CD8-positive, alpha-beta memory T cell (primary cell): ENCODE measurements at places on chromosomes 13 and 19. TPM values are rescaled to one million over a fixed set of nuclear protein-coding genes. Genes with fewer than 3 reads are reported as not detected.

The PGLYRP1 gene
- not detected for total RNA-seq

The CDC42EP5 gene
- total RNA-seq, result 0.44 TPM

The GRIK5 gene
- 0.39 TPM for total RNA-seq

The SBSN gene
- total RNA-seq, result not detected

The RUBCNL gene
- total RNA-seq, result not detected

The FCAR gene
- total RNA-seq, result not detected

The ZNF221 gene
- 1.8 TPM for total RNA-seq

The IGFLR1 gene
- total RNA-seq, result 108 TPM

The AKAP8L gene
- total RNA-seq, result 74.9 TPM

The PLEKHA4 gene
- 4.1 TPM for total RNA-seq

The FBXO27 gene
- 0.37 TPM for total RNA-seq

The ZNF665 gene
- 5.0 TPM for total RNA-seq

The TRAPPC2B gene
- 7.7 TPM for total RNA-seq

The EHD2 gene
- total RNA-seq, result not detected

The USHBP1 gene
- 0.27 TPM for total RNA-seq

DNA sequence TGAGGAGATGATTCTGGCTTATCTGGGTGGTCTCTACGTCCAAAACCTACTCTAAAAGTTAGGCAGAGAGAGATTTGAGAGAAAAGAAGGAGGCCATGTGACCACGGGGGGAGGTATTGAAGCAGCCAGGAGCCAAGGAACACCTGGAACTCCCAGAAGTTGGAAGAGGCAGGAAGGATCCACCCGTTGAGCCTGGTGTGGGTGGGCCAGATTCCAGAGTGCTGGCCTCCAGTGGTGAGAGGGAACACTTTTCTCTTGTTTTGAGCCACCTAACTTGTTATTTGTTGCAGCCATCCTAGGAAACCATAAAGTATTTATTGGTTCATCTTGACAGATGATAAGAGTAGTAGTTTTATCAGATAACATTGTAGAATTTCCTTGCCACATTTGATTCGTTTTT is 396.9 kb downstream of the MYO16 start:
- no peaks in the 10 kb centered on the region for H3K27me3 ChIP-seq
- H3K36me3 ChIP-seq, result no peaks in the 10 kb centered on the region
- H3K27ac ChIP-seq, result no peak overlapping the region
- no peak overlapping the region for H3K4me3 ChIP-seq
- no peaks in the 10 kb centered on the region for H3K4me1 ChIP-seq

GRCh38 chr19:10701955-10702525 is 801 bp downstream of the QTRT1 start:
- peak overlapping the region; percentile 93 for H3K4me3 ChIP-seq
- H3K27ac ChIP-seq, result peak overlapping the region; percentile 51
- peaks cover 10% of the 10 kb centered on the region for H3K4me1 ChIP-seq

DNA sequence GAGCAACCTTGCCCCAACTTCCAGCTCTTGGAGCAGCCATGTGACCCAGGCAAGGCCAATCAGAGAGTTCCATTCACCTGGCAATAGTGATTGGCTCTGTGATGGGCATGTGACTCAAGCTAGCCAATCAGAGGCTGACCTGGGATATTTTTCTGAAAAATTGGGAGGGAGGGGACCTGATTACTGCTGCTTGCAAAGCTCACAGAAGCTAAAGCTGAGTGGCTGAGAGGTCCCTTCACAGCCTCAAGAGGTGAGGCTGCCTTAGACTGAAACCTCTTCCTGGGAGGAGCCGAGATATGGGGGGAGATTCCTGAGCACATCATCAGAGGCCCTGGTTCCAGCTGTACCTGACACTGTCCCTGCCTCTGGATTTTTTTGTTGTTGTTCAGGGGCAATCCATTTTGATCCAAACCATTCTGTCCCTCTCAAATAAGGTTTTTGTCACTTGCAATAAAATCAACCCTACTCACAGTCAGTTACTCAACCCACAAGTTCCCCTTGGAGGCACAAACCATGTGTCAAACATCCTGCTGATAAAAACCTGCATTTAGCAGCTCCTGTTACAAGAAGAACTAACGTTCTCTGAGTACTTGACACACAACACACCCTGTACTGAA is 4.8 kb downstream of the CIB3 start:
- no peaks in the 10 kb centered on the region for H3K4me1 ChIP-seq
- no peaks in the 10 kb centered on the region for H3K36me3 ChIP-seq
- no peak overlapping the region for H3K27ac ChIP-seq
- H3K27me3 ChIP-seq, result no peaks in the 10 kb centered on the region
- H3K4me3 ChIP-seq, result no peak overlapping the region

DNA sequence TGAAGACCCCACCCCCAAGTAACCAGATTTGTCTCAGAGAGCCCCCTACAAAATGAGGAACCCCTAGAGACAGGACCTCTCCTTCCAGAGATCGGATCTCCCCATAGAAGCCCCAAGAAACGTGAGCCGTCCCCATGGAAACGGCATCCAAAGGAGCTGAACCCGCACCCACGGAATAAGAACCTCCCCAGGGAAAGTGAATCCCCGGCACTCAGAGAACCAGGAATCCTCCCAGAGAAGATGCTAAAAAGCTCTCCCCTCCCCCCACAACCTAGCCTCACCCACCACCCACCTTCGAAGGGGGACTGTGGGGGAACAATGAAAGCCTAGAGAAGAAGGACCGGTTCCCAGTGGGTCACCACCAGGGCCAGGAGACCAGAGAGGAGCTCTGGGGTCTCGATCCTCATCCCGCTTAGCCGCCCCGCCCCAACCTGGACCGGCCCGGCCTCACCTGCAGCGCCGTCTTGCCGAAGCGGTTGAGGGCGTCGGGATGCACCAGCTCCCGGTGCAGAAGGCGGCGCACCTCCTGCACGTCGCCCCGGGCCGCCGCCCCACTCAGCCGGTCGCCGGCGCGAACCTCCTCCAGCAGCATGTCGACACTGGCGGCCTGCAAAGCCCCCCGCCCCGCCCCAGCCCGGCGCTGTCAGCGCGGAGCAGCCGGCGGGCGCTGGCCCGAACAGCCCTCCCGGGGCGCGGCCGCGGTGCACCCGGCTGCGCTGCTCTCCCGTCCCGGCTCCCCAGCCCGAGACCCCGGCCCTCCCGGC is 535 bp downstream of the CDKN2D start:
- H3K4me1 ChIP-seq, result peaks cover 43% of the 10 kb centered on the region
- peak overlapping the region; percentile 65 for H3K27ac ChIP-seq
- H3K27me3 ChIP-seq, result no peaks in the 10 kb centered on the region
- peaks cover 5% of the 10 kb centered on the region for H3K36me3 ChIP-seq

- H3K27ac ChIP-seq, result peak overlapping the region; percentile 21
- no peaks in the 10 kb centered on the region for H3K36me3 ChIP-seq
- H3K4me1 ChIP-seq, result no peaks in the 10 kb centered on the region
- H3K27me3 ChIP-seq, result no peaks in the 10 kb centered on the region
- H3K4me3 ChIP-seq, result no peak overlapping the region
Measured at GRCh38 chr13:50208826-50209335, 193.6 kb downstream of the KCNRG start.

- no peaks in the 10 kb centered on the region for H3K36me3 ChIP-seq
- DNase-seq, result no peak
- H3K4me3 ChIP-seq, result no peak overlapping the region
- H3K27ac ChIP-seq, result no peak overlapping the region
Measured at GRCh38 chr13:40123962-40124632, 468.6 kb downstream of the COG6 start.

DNA sequence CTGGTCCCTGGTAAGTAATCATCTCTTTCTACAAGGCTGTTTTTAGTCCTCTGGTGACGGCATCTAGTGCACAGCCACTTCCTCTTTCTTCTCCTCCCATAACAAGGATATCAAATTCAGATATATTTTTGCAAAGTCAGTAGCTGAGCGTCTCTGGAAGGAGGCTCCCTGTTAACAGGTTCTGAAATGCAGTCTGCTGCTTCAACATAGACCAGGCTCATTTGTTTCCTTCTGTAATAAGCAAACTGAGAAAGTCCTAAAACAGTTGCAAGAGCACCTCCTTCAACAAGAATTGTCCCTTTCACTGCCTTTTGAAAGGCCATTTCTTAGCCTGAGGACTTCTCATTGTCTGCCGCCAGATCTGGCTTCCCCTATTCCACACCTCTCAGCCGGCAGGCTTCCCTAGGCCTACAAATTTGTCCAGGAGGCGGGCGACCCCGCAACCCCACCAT is 7.4 kb upstream of the ZSCAN5A start:
- H3K27me3 ChIP-seq, result no peaks in the 10 kb centered on the region
- H3K36me3 ChIP-seq, result no peaks in the 10 kb centered on the region
- H3K27ac ChIP-seq, result peak overlapping the region; percentile 64
- H3K4me3 ChIP-seq, result no peak overlapping the region
- no peaks in the 10 kb centered on the region for H3K4me1 ChIP-seq
- DNase-seq, result no peak

- no peaks in the 10 kb centered on the region for H3K27me3 ChIP-seq
- no peak for DNase-seq
- no peaks in the 10 kb centered on the region for H3K36me3 ChIP-seq
Measured at GRCh38 chr13:84086847-84087162, 204.5 kb upstream of the SLITRK1 start.

- peaks cover 24% of the 10 kb centered on the region for H3K4me1 ChIP-seq
- H3K27me3 ChIP-seq, result no peaks in the 10 kb centered on the region
- peak overlapping the region; percentile 68 for H3K27ac ChIP-seq
- DNase-seq, result no peak
- no peaks in the 10 kb centered on the region for H3K36me3 ChIP-seq
Measured at GRCh38 chr19:44846455-44847143, 502 bp downstream of the NECTIN2 start.

GRCh38 chr13:94860981-94861407 is 148.6 kb upstream of the SOX21 start:
- H3K4me3 ChIP-seq, result peak overlapping the region; percentile 37
- DNase-seq, result no peak
- H3K27ac ChIP-seq, result no peak overlapping the region
- no peaks in the 10 kb centered on the region for H3K27me3 ChIP-seq
- no peaks in the 10 kb centered on the region for H3K36me3 ChIP-seq

GRCh38 chr19:17079710-17080439 is 4.3 kb downstream of the MYO9B start:
- no peak overlapping the region for H3K27ac ChIP-seq
- H3K27me3 ChIP-seq, result no peaks in the 10 kb centered on the region
- peaks cover 37% of the 10 kb centered on the region for H3K4me1 ChIP-seq
- no peaks in the 10 kb centered on the region for H3K36me3 ChIP-seq
- DNase-seq, result peak; percentile 59
- H3K4me3 ChIP-seq, result peak overlapping the region; percentile 29

DNA sequence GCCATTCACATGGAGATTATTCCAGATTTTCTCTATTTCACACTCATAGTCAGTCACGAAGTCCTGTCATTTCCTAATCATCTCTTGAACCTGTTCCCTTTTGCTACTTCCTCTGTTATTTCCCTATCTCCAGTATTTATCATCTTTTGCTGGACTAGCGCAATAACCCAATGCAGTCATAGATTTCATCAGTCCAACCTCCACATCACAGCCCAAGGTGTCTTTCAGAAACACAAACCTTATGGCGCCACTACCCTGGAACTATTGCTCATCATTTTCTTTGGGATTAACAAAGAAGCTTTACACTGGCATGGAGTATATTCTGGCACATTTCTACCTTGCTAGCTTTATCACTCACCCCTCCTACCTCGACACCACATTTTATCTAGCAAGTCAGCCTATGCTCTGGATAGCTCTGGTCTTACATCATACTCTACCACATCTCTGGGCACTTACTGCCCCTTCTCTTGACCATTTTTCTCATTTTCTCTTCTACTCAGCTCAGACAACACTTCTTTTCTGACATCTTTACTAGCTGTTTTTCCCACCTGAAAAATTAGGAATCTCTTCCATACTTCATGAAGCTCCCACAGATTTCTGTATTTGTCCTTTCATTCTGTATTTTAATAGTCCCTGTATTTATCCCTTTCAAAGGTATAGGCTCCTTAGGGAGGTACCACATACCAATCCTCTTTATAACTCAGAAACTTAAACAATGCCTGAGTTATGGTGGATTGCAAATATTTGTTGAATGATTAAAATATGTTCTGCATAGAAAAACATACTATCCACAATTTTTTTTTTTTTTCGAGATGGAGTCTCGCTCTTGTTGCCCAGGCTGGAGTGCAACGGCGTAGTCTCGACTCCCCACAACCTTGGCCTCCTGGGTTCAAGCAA is 534.7 kb downstream of the KLF12 start:
- no peak for DNase-seq
- H3K27me3 ChIP-seq, result no peaks in the 10 kb centered on the region
- H3K27ac ChIP-seq, result no peak overlapping the region
- peaks cover 8% of the 10 kb centered on the region for H3K4me1 ChIP-seq
- H3K36me3 ChIP-seq, result no peaks in the 10 kb centered on the region

- H3K4me3 ChIP-seq, result peak overlapping the region; percentile 20
- peak overlapping the region; percentile 94 for H3K27ac ChIP-seq
- peaks cover 29% of the 10 kb centered on the region for H3K4me1 ChIP-seq
- H3K27me3 ChIP-seq, result no peaks in the 10 kb centered on the region
Measured at GRCh38 chr19:13850910-13851733, 25.8 kb upstream of the NANOS3 start.

GRCh38 chr19:55712804-55713631 is 25.2 kb downstream of the NLRP9 start:
- no peak for DNase-seq
- no peaks in the 10 kb centered on the region for H3K27me3 ChIP-seq
- H3K36me3 ChIP-seq, result no peaks in the 10 kb centered on the region
- no peaks in the 10 kb centered on the region for H3K4me1 ChIP-seq

DNA sequence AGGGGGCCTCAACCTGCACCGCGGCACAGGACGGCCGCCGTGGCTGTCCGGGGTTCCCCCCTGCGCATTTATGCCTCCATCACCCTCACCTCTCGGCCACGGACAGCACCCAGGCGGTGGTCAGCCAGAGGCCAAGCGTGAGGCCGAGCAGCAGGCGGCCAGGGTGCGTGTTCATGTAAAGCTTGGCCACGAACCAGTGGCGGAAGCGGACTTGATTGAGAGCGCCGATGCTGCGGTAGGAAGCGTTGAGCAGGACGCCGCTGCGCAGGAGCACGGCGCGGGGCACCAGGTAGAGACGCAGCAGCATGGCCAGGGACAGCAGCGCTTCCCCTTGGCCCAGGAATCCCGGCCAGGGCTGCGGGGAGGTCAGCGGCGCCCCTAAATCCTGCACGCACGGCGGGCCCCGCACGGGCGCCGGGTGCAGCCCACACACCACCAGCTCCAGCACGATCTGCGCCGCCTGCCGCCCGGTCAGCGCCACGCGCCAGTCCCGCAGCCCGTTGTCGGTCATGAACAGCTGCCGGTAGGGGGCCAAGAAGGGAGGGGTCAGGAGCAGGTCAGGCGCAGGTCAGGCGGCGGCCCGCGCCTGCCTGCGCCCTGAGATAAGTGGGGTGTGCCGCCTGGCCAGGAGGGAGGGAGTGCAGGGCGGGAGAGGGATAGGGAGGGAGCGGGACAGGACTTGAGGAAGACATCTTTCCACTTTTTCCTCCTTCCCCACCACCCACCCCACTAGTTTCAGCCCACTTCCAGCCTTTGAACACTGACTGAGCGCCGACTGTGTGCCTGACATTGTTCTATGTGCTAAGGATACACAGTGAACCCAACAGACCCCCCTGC is 6.5 kb downstream of the KCNN4 start:
- H3K4me1 ChIP-seq, result peaks cover 38% of the 10 kb centered on the region
- peak overlapping the region; percentile 69 for H3K27ac ChIP-seq
- no peak overlapping the region for H3K4me3 ChIP-seq

GRCh38 chr13:36787181-36787580 is 31.8 kb upstream of the RFXAP start:
- no peaks in the 10 kb centered on the region for H3K36me3 ChIP-seq
- no peaks in the 10 kb centered on the region for H3K4me1 ChIP-seq
- no peak overlapping the region for H3K4me3 ChIP-seq
- no peak overlapping the region for H3K27ac ChIP-seq

- H3K4me3 ChIP-seq, result no peak overlapping the region
- no peaks in the 10 kb centered on the region for H3K27me3 ChIP-seq
- DNase-seq, result no peak
- H3K36me3 ChIP-seq, result peaks cover 4% of the 10 kb centered on the region
Measured at GRCh38 chr19:18342090-18342632, 1.8 kb downstream of the PGPEP1 start.
